ENCODE measurements at places on chromosomes 3 and 15.

GRCh38 chr3:173584838-173585831 lies 187.6 kb downstream of the NLGN1 start:
- no peak for DNase-seq

DNA sequence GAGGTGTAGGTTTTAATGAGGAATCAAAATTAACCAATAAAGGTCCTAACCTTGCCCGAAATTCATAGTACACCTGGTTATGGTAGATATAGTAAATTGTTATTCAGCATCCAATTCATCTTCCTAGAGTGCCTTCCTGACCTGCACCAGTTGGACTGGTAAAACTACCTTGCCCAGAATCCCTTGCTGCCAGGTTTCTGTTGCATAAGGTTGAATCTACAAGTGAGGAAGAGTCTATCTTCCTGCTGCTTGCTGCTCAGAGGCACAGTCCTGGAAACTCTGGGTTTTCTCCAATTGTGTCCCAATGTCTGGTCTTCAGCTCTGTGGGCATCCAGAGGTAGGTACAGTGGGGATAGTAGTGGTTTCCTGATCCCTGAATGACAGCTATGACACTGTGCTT lies 17.3 kb downstream of the CCDC54 start:
- no peak for DNase-seq

DNA sequence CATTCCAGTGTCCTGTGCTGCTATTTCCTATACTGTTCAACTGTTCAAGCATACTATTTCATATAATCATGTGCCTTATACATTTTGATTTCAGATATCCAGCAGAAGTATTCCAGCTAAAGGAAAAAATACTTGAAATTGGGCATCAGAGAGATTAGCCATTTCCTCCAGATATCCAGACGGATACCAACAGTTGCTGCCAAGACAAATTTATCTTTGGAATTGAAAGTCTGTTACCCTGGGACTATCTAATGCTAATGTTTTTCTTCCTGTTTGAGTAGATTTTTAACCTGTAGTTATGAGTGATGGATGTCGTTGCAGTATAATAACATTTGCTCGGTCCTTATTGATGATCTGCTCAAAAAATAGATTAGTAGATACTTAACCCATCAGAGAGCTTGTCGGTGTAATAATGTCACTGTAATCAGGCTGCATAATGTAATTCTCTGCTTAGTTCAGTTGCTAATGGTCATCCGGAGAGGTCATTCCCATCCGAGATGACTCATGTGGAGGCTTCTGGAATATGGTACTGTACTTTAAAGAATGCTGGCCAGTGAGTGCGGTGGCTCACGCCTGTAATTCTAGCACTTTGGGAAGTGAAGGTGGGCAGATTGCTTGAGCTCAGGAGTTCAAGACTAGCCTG lies 51.5 kb downstream of the TIMP4 start:
- DNase-seq, result no peak

DNA sequence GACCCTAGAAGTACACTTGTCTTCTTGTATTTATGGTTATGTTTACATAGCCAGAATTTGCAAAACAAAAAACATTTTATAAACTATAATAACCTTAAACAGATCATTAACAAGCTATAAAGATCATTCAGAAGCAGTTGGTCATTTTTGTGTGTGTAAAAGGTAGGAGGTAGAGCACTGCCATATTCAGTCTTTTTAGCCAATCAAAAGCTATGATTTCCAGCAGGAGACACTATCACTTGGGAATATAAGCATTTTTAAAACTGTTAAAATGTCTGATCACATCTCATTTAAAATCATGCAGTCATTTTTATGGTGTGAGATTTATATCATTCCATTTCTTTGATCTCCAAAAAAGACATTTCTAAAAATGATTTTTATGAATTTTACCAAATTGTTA lies 42.6 kb upstream of the ATP2C1 start:
- DNase-seq, result no peak

DNA sequence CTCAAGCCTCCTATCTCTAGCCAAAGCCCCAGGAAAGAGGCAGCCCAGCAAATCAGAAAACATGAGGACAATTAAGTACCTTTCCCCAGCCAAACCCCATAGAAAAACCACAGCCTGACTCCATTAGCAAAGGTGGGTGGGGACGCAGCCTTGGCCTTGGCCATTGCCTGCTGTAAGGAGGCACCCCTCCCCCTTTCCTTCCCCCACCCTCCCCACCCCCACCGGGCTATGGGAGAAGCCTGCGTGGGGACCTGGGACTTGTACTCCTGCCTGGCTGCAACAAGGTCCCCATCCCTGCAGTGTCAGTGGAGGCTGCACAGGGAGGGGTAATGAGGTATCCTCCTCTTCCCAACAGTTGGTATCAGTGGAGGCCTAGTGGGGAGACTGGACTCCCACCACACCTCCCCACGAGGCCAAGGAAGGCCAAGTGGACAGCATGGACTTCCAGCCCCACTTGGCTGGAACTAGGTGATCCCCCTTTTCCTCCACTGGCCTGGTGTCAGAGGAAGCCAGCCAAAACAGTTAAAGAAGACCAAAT lies 20.5 kb downstream of the PRR23E start:
- DNase-seq, result no peak

GRCh38 chr3:4750306-4750968 lies 228.8 kb upstream of the BHLHE40 start:
- no peak for DNase-seq

GRCh38 chr15:48654801-48655200 lies 9.3 kb upstream of the FBN1 start:
- DNase-seq, result no peak

- no peak for DNase-seq
These were observed 152.3 kb downstream of the ZBTB20 start for GRCh38 chr3:114994554-114995341.

DNA sequence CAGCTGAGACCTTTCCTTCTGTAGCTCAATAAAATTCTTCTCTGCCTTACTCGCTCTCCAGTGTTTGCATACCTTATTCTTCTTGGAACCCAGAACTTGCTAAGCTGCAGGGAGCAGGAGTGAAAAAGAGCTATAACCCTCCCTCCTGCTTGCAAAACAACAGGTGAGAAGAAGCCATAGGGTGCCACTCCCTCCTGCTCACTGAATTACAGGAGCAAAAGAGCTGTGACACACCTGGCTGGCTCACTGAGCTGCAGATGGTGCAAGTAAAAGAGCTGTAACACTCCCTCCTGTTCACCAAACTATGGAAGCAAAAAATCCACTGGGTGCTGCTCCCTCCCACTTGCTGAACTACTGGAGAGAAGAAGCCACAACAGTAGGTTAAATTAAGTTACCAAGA lies 44.2 kb upstream of the C2CD4B start:
- DNase-seq, result no peak

- DNase-seq, result no peak
These were observed 342.7 kb downstream of the PTPRG start for GRCh38 chr3:61903931-61904657.

DNA sequence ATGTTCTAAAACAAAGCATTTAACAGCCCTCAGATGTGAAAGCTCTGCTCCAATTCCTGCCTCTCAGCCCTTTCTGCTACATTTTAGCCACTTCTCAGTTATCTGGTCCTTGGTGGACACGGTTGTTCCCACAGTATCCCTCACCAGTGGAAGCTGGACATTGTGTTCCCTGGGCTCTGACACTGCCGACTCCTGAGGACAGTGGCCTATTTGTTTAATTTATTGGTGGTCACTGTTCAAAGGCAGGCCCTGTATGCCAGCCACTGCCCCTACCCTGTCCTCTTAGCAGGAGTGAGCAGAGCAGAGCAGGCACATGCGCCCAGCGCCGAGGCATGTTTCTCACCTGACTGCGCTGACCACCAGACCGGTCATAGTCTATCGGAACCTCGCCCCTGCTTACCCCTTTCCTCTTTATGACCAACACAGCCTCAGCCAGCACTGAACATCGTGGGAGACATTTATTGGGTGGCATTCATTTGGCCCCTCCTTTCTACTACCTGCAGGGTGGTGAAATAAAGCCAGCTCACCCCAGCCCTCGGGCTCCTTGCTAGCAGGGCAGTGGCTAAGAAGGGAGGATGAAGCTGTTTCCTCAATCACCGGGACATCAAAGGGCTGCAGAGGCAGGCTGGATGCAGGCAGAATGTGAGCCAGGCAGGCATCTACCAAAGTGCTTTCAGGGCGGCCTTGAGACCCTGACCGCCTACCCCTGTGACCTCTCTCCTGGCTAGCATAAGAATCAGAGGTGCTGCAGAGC lies 54.3 kb upstream of the HACD2 start:
- no peak for DNase-seq

- no peak for DNase-seq
These were observed 15.1 kb downstream of the GRIP2 start for GRCh38 chr3:14524920-14525660.
